ENCODE measurements at places on chromosomes 7 and 10. TPM values are rescaled to one million over a fixed set of nuclear protein-coding genes. Genes with fewer than 3 reads are reported as not detected.
A peak's percentile ranks its signal among the peaks of the same experiment; 100 is the strongest.

HPS1 gene
- 125 TPM for total RNA-seq

CALHM2 gene
- 42.8 TPM for total RNA-seq

DNA sequence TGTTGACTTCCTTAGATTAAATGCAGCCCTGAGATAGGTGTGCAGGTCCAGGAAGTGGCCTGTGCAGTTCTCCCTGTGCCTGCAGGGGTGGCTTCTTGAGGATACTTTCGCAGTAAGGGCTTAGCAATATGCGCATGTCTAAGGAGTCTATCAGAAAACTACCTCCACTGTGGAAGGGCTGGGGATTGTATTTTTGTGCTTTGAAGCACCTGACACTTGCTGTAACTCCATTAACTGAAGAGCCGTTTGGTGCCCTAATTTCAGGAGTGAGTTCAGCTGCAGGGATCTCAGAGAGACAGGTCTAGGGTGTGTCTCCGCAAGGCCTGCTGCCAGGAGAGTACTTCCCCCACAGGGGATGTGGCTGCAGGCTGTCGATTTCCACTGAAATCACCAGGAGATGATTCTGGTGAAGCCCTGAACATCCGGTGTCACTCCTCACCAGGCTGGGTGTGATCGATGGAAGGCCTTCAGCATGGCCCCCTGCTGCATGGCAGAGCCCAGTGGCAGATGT lies 35.5 kb downstream of the IKZF1 start:
- H3K36me3 ChIP-seq: peaks cover 38% of the 10 kb centered on the region
- H3K27ac ChIP-seq: peak overlapping the region; percentile 95
- no peaks in the 10 kb centered on the region for H3K27me3 ChIP-seq
- H3K4me3 ChIP-seq: peak overlapping the region; percentile 1
- DNase-seq: peak; percentile 44
- peaks cover 87% of the 10 kb centered on the region for H3K4me1 ChIP-seq

GRCh38 chr7:51592842-51593599 lies 276.4 kb upstream of the COBL start:
- H3K27ac ChIP-seq: no peak overlapping the region
- H3K36me3 ChIP-seq: no peaks in the 10 kb centered on the region
- no peaks in the 10 kb centered on the region for H3K4me1 ChIP-seq
- H3K4me3 ChIP-seq: no peak overlapping the region
- H3K27me3 ChIP-seq: no peaks in the 10 kb centered on the region
- no peak for DNase-seq

GRCh38 chr7:44380189-44380830 lies 54.9 kb upstream of the CAMK2B start:
- H3K27ac ChIP-seq: no peak overlapping the region
- no peaks in the 10 kb centered on the region for H3K36me3 ChIP-seq
- H3K27me3 ChIP-seq: no peaks in the 10 kb centered on the region
- peaks cover 5% of the 10 kb centered on the region for H3K4me1 ChIP-seq

ZNF503 gene
- total RNA-seq: not detected

PPP1R3C gene
- total RNA-seq: not detected

DNA sequence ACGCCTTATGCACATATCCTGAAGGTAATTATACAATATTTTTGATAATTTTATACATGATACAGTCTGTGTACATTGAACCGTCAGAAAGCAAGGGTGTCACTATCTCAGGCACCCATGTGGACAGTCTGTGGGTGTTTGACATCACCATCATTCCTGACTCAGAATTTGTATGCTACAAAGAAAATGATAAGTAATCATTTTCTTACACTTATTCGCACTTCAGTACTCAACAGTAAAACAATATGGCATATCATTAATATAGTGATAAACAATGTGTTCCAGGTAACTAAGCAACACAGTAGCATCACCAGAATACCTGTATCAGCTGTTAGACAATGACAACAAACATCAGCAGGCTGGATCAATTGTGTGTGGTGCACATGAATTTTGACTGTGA lies 17.9 kb downstream of the HECW1 start:
- no peaks in the 10 kb centered on the region for H3K36me3 ChIP-seq
- no peak for DNase-seq
- H3K27me3 ChIP-seq: peaks cover 3% of the 10 kb centered on the region

GRCh38 chr7:22361795-22362194 lies 4.8 kb upstream of the RAPGEF5 start:
- DNase-seq: no peak
- no peaks in the 10 kb centered on the region for H3K36me3 ChIP-seq
- H3K27ac ChIP-seq: no peak overlapping the region
- peaks cover 5% of the 10 kb centered on the region for H3K4me1 ChIP-seq
- H3K27me3 ChIP-seq: no peaks in the 10 kb centered on the region
- H3K4me3 ChIP-seq: no peak overlapping the region

GRCh38 chr10:33137356-33138005 lies 179.5 kb upstream of the ITGB1 start:
- peaks cover 13% of the 10 kb centered on the region for H3K4me1 ChIP-seq
- no peak for DNase-seq
- no peaks in the 10 kb centered on the region for H3K27me3 ChIP-seq
- no peak overlapping the region for H3K27ac ChIP-seq
- H3K36me3 ChIP-seq: no peaks in the 10 kb centered on the region

PILRA gene
- total RNA-seq: 9.8 TPM

- H3K4me3 ChIP-seq: no peak overlapping the region
- H3K4me1 ChIP-seq: peaks cover 24% of the 10 kb centered on the region
- H3K27ac ChIP-seq: no peak overlapping the region
- H3K36me3 ChIP-seq: peaks cover 69% of the 10 kb centered on the region
These were observed 280.3 kb downstream of the USP6NL start for GRCh38 chr10:11331046-11331577.

LLCFC1 gene
- total RNA-seq: not detected

DNA sequence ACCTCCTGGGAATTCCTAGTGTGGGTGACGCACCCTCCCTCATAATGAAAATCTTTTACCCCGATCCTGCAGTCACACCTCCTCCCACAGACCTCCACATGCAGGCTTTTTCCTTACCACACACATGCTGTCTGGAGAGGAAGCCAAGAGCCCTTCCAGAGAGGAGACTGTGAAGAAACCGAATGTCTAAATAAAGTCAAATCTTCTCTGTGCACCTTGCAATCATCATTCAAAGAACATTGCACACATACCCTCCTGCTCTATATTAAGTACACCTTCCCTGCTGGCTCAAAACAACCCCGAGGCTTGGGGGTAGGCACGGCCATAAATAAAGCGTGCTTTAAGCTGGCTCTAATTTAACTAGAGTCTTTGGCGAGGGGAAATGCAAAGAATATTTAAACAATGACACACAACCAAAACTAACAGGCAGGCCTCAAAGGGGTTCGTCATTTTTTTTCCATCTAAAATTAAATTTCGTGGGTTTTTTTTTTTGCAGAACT lies 34.9 kb downstream of the CALML3 start:
- H3K36me3 ChIP-seq: no peaks in the 10 kb centered on the region
- no peak for DNase-seq
- H3K27me3 ChIP-seq: no peaks in the 10 kb centered on the region
- H3K4me1 ChIP-seq: no peaks in the 10 kb centered on the region
- H3K4me3 ChIP-seq: no peak overlapping the region
- no peak overlapping the region for H3K27ac ChIP-seq

ARMC10 gene
- 28.0 TPM for total RNA-seq

WNT16 gene
- 7.4 TPM for total RNA-seq

- H3K4me3 ChIP-seq: no peak overlapping the region
- no peak overlapping the region for H3K27ac ChIP-seq
- H3K27me3 ChIP-seq: no peaks in the 10 kb centered on the region
- H3K36me3 ChIP-seq: no peaks in the 10 kb centered on the region
- peaks cover 4% of the 10 kb centered on the region for H3K4me1 ChIP-seq
These were observed 11.5 kb upstream of the SLC29A3 start for GRCh38 chr10:71307469-71308085.

GRCh38 chr10:49118430-49119074 lies 3.2 kb upstream of the VSTM4 start:
- H3K4me3 ChIP-seq: no peak overlapping the region
- H3K36me3 ChIP-seq: no peaks in the 10 kb centered on the region

PAPOLB gene
- 0.07 TPM for total RNA-seq

DNA sequence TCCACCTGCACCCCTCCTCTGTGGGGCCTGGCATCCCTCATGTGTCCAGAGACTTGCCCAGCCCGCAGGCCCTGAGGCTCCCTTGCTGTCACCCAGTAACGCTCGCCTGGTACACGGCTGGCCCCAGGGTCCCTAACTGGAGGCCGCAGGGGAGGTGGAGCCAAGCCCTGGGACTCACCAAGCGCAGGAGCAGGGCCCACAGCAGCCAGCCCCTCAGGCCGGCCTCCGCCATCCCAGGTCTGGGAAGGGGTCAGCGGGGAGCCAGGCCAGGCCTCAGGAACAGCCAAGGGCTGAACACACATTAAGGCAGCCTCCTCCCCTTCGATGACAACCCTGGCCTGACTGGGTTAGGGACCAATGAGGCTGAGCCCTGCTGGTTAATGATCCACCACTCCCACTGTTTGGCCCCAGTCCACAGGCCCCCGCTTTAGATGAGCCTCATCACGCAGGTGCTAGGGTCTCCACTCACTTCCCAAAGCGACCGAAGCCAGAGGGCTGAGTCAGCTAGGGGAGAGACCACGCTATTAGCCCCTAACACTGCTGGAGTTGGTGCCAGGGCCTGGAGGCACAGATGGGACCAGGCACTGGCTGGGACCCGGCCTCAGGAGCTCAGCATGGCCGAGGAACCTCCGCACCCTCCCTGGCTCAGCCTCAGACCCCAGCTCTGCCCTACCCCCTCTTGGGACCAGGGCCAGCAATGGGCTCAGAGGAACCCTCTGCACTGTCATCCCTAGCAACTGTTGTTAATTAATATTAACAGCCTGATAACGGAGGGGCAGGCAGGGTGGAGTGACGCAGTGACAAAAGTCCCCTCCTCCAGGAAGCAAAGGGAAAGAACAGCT lies at the start of gene NPC1L1:
NPC1L1 (minus strand) TSS at position 303 of the 842 bp plus-strand sequence; CDS start at position 232, 71 bp downstream.
- H3K27me3 ChIP-seq: no peaks in the 10 kb centered on the region
- no peaks in the 10 kb centered on the region for H3K36me3 ChIP-seq
- DNase-seq: no peak
- H3K4me3 ChIP-seq: no peak within 1 kb of the TSS
- no peaks in the 10 kb centered on the region for H3K4me1 ChIP-seq

SLC18A3 gene
- not detected for total RNA-seq

GRCh38 chr10:64039198-64039597 lies 518.0 kb downstream of the REEP3 start:
- no peak for DNase-seq
- no peaks in the 10 kb centered on the region for H3K27me3 ChIP-seq
- H3K4me3 ChIP-seq: no peak overlapping the region
- H3K4me1 ChIP-seq: peaks cover 10% of the 10 kb centered on the region
- no peaks in the 10 kb centered on the region for H3K36me3 ChIP-seq
- no peak overlapping the region for H3K27ac ChIP-seq

DNA sequence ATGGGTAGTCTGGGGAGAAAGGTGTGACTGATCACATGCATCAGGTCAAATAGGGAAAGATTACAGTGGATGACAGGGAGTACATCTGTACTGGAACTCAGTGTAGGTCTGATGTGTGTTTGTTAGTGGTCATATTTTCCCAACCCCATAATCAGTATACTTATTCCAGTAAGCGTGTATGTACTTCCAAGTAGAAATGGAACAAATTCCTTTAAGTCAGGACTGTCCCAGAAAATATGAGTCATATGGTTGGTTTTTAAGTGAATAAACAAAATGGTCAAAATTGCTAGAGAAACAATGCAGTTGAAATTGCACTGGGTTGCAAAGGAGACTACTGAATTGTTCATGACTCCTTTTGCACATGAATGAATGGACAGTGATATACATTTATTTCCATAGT lies 118.8 kb upstream of the MYO3A start:
- no peaks in the 10 kb centered on the region for H3K4me1 ChIP-seq
- no peak for DNase-seq
- H3K27ac ChIP-seq: no peak overlapping the region
- no peak overlapping the region for H3K4me3 ChIP-seq
- no peaks in the 10 kb centered on the region for H3K27me3 ChIP-seq

INMT gene
- total RNA-seq: 0.15 TPM

DNA sequence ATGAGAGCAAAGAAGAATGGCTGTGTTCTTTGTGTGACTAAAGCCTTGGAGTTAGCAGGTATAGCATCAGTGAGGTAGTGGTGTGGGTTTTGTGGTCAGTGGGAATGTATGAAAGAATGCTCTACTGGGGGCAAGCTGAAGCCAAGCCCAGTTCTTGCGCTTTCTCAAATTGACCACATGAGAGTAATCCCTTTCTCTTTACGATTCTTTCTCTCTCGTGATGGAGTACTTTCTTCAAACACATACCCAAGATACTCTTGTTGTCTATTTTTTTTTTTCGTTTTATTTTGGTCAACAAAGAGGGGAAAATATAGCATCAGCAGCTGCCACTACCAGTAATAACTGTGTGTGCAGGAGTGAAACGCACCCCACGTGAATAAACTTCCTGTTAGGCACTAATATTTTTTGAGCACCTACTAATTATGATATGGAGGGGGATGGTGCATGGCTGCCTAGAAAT lies 8.4 kb upstream of the PANK1 start:
- H3K27ac ChIP-seq: no peak overlapping the region
- DNase-seq: no peak
- no peak overlapping the region for H3K4me3 ChIP-seq
- no peaks in the 10 kb centered on the region for H3K36me3 ChIP-seq
- H3K4me1 ChIP-seq: peaks cover 35% of the 10 kb centered on the region

OR6B1 gene
- total RNA-seq: not detected

- no peak overlapping the region for H3K27ac ChIP-seq
- no peaks in the 10 kb centered on the region for H3K36me3 ChIP-seq
- peak; percentile 25 for DNase-seq
- peaks cover 8% of the 10 kb centered on the region for H3K4me1 ChIP-seq
These were observed 56.2 kb upstream of the NPY start for GRCh38 chr7:24227603-24228359.

LRRC18 gene
- not detected for total RNA-seq

- DNase-seq: no peak
- H3K27me3 ChIP-seq: no peaks in the 10 kb centered on the region
- H3K27ac ChIP-seq: no peak overlapping the region
- no peaks in the 10 kb centered on the region for H3K4me1 ChIP-seq
- H3K4me3 ChIP-seq: no peak overlapping the region
These were observed 299.3 kb downstream of the GRM8 start for GRCh38 chr7:126953461-126953860.

DNA sequence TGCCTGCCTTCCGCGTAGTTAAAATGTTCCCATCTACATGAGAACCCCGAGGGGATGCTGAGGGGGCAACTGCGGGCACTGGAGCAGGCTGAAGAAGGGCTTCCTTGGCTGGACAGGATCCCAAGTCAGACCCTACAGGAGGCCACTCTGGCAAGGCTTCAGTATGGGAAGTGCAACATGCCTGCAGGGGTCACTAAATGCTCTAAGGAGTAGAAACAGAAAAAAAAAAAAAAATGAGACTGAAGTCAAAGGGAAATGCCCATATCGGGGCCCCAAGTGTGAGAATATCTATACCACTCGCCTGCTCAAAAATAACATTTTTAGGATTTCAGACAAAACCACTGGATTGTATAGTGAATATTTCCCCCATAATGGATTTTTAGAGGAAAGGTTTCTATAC lies 33.5 kb downstream of the FAM204A start:
- DNase-seq: no peak
- H3K27ac ChIP-seq: no peak overlapping the region
- H3K36me3 ChIP-seq: peaks cover 38% of the 10 kb centered on the region
- H3K4me3 ChIP-seq: no peak overlapping the region

GRCh38 chr7:75957021-75957736 lies 37.2 kb downstream of the TMEM120A start:
- H3K36me3 ChIP-seq: peaks cover 30% of the 10 kb centered on the region
- DNase-seq: no peak
- no peaks in the 10 kb centered on the region for H3K27me3 ChIP-seq

SND1 gene
- 161 TPM for total RNA-seq

GRCh38 chr7:140495514-140496097 lies 16.3 kb upstream of the MKRN1 start:
- no peak overlapping the region for H3K4me3 ChIP-seq
- H3K36me3 ChIP-seq: no peaks in the 10 kb centered on the region
- no peaks in the 10 kb centered on the region for H3K27me3 ChIP-seq
- no peaks in the 10 kb centered on the region for H3K4me1 ChIP-seq
- H3K27ac ChIP-seq: no peak overlapping the region
